ENCODE measurements at places on chromosomes 6 and 20.

- peak; percentile 35 for DNase-seq
Observed at GRCh38 chr6:20092071-20092566, 120.2 kb downstream of the MBOAT1 start.

DNA sequence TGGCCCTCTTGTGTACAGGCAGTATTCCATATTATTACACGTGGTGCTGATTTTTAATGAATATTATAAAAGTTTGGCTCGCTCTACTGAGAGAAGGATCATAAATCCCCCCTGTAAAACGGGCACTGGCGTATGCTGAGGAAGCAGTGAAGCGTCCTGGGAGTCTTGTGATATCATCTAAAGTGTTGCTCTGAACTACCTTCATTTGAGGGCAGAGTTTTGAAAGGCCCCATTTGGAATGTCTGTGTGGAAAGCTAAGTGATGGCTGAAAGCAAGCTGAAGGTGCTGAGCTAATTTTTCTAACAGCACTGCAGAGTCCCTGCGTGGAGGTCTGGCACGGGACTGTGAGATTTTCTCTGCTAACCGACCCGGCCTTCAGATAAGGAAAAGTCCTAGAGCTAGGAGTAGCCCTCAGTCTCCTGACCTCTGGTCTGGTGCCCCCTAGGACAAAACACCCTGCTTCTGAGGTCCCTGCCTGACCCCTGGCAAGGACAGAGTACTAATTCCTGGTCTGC lies 1.3 kb upstream of the BACH2 start:
- no peak for DNase-seq

DNA sequence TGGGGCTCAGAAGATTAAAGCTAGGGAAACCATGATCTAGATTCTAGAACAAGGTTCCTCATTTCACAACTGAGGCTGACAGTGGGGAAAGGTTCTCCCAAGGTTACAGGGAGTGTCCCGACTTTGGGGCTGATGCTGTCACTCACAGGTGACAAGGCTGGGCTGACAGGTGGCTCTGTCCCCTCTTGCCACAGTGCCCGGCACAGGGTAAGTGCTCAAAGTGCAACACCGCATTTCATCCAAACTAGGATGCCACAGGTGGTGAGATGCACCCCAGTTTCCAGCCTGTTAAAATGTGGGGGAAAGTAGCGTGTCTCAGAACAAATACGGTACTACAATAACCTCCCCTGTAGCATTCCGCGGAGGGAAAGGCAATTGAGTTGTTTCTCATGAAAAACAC lies 7.8 kb downstream of the ZBP1 start:
- no peak for DNase-seq

DNA sequence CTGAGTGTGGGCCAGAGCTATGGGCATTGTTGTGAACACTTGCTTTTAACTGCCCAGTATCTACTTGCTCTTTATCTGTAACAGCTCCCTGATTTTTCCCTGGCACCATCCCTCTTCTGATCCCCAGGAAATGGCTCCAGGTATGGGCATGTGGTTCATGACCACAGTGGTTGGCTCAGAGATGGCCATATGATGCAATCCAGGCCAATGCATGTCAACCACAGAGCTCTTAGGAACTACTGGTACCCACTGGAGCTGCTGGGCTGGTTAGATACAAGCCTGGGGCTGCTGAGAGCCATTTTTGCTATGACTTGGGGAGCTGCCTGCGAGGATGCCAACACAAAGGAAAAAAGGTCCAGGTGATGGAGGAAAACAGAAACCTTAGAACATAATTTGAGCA lies 55.6 kb downstream of the KCNB1 start:
- DNase-seq = no peak

DNA sequence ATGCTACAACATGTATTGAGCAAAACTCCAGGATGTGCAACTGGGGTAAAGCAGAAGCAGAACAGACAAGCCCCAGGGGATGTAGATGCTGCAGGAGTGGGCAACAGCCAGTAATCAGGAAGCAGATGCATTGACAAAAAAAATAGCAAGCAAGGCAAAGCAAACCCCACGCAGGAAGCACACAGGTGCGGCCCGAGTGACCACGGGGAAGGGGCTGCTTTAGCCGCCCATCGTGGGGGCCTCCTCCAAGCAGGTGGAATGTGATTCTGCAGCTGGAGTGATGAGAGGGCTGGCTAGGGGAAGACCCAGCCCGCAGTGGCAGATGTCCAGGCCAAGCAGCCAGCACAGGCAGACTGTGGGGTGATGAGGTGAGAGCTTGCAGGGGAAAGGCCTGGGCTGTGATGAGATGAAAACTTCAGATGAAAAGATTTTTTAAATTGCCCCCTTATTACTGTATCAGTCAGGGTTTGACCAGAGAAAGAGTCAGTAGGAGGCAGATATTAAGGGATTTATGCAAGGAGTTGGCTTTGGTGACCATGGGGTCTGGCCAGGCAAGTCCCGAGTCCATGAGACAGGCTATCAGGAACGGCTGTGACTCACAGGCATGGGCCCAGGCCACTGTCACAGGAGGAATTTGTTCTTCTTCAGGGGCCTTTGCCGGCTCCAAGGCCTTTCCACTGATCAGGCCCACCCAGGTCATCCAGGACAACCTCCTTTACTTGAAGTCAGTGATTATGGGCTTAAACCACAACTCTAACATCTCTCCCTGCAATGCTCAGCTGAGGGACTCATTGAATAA lies 207.6 kb downstream of the ANKRD60 start:
- DNase-seq = no peak

DNA sequence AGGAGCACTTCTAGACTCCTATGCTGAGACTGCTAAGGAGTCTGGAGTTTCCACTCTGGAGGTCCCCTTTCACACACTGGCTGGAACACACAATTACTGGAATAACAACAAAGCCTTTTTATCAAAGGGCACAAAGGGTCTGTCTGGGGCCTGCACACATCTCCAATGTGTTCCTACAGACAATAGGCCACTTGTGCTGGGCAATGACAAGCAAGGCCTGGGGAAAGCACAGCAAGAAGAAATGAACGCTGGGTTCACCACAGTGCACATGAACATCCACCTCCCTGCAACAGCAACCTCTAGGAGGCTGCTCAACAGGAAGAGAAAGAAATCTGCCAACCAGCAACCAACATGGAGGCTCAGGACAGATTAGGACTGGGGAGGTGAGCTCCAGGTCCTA lies 43.9 kb downstream of the TRPC4AP start:
- no peak for DNase-seq

DNA sequence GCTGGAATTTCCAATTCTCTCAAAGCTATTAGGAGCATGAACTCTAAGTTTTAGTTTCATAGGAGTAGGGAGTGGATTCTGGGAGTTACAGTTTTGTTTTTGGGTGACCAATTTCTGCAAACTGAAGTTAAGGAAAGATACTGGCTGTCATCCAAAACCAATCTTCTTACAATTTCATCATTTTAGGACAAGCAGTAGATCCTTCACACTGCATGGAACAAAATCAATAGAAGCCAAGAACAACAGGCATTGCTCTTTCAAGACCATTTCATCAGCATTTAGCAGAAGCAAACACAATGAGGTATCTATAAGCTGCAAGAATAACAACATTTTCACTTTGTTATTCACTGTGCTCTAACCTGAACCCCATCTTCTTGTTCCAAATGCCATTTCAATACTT lies 173.0 kb downstream of the GMDS start:
- no peak for DNase-seq

DNA sequence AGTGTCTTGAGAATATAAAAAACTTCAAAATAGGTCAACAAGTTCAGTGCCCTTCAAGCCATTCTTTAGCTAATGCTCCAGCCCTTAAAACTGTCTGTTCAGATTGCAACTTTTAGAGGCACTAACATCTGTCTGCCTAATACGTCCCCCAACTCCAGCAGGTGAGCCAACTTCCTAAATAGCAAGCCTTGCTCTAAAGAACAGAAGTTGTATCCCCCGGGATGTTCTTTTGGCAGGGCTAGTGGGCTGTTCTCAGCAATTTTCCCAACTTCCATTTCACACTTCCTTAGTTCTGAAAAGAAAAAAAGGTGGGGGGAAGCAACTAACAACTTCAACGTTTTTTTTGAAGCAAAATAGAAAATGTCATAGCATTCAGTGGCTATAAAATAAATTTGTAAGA lies 290.0 kb upstream of the PTCHD4 start:
- DNase-seq = no peak

DNA sequence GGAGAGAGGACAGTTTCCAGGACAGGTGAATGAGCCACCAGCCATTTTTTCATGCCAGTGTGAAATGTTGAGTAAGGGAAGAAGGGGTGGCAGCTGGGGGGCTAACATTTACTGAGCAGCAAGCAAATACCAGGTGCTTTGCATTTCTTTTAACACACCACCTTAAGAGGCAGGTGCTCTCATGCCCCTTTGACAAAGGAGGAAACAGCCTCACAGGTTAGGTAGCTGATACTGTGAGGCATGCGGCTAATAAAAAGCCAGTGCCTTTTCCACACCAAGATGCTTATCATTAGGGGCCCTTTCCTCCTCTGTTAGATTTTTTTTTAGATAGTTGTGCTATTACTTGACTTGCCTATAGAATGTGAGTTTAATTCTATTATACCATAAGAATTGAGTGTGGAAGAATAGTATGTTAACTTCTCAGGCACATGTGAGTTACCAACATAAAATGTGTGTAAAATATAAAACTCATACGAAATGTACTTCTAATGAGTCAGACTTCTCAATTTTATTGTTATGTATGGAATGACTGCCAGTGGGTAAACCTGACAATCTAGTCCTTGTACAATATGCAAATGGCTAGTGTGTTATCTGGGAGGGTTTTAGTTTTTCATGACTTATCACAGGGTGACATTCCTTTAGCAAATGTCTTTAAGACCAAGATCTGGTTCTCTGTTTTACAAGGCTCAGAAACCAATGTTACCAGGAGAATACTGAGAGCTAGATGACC lies 260.0 kb downstream of the TMEM242 start:
- DNase-seq = no peak

DNA sequence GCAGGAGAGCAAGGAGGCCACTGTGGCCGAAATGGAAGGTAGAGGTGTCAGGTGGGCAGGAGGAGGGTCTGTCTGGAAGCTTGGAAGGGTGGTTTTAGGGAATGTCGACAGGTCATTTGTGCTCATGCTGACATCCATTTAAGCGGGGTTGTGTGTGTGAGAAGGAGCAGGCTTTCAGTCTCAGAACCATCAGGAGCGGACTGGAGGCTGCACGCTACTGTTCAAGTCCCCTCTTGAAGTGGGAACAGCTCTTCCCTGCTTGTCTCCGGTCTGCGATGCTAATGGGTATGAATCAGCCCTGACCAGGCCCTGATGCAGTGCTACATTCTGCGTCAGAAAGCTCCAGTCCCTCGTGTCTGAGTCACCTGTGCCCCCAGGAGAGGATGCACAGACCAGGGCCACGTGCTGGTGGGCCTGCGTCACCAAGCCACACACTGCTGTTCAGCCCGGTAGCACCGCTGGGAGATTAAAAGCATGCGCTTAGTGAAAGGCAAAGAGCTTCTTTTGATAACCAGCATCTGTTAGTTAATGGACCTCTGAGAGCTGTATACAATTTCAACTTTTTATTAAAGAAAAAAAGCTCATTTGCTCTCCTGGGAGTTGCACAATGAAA lies 58.0 kb downstream of the APCDD1L start:
- DNase-seq = no peak
